ENCODE measurements at places on chromosomes 1 and 21.

GRCh38 chr1:198340139-198340538 lies 183.3 kb downstream of the NEK7 start:
- DNase-seq = no peak

DNA sequence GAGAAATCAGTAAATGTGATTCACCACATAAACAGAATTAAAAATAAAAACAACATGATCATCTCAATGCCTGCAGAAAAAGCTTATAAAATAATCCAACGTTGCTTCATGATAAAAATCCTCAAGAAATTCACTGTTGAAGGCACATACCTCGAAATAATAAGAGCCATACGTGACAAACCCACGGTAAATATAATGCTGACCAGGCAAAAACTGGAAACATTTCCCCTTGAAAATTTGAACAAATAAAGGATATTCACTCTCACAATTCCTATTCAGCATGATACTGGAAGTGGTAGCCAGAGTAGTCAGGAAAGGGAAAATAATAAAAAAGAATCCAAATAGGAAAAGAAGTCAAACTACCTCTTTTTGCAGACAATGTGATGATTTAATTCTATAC lies 148.8 kb downstream of the BRINP3 start:
- no peak for DNase-seq

DNA sequence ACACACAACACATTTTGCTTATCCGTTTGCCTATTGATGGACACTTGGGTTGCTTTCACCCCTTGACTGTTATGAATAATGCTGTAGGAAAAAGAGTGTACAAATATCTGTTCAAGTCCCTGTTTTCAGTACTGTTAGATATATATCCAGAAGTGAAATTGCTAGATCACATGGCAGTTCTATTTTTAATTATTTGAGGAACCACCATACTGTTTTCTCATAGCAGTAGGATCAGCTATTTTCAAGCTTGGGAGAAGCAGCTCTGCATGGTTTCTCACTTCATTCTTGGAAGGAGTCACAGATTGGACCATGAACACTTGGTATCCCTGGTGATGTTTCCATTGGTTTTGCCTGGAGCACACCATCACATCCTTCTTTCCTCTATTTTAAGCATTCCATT lies 114.4 kb upstream of the ZP4 start:
- DNase-seq = no peak

GRCh38 chr1:154499446-154499845 lies 2.6 kb upstream of the TDRD10 start:
- DNase-seq = no peak

GRCh38 chr1:165420655-165421054 lies 24.3 kb downstream of the RXRG start:
- no peak for DNase-seq

- no peak for DNase-seq
Observed at GRCh38 chr1:44568128-44568900, 106.0 kb downstream of the TMEM53 start.

GRCh38 chr1:166221316-166221715 lies 54.5 kb upstream of the FAM78B start:
- DNase-seq = no peak

GRCh38 chr1:94582565-94582964 lies 41.0 kb upstream of the F3 start:
- DNase-seq = no peak

GRCh38 chr21:35282944-35283343 lies 233.8 kb upstream of the RUNX1 start:
- DNase-seq = no peak

DNA sequence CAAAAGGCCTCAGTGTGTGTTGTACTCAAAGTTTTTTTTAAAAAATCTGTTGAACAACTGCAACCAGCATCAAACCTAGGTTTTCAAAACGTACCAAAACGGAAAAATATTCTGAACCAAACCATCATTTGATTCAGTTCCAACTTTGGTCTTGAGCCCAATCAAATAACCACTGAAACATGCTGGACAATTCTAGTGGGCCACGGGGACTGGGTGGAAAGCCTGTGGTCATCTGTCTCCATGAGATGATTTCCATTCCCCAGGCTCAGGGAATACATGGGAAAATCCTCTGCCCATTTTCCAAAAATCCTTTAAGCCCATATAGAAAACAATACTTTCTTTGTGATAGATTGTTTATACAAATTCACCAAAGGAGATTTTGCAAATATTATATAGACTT lies 22.5 kb downstream of the ITPKB start:
- DNase-seq = no peak

DNA sequence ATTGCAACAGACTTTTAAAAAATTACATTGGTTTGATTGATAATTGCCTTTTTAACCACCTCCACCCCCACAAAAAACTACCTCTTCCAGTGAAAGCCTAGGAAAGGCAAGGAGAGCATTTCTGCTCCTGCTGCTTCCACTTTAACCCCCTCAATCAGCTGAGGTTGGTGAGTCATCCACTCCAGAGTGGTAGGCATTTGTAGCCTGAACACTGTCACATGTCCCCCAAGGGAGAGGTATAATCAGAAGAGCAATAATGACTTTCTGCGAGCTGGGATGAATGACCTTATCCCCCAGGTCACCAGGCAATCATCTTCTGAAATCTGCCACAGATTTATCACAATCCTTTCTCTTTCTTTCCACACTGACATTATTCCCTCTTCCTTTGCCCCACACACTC lies 126.6 kb upstream of the CAMK1G start:
- DNase-seq = peak; percentile 14

DNA sequence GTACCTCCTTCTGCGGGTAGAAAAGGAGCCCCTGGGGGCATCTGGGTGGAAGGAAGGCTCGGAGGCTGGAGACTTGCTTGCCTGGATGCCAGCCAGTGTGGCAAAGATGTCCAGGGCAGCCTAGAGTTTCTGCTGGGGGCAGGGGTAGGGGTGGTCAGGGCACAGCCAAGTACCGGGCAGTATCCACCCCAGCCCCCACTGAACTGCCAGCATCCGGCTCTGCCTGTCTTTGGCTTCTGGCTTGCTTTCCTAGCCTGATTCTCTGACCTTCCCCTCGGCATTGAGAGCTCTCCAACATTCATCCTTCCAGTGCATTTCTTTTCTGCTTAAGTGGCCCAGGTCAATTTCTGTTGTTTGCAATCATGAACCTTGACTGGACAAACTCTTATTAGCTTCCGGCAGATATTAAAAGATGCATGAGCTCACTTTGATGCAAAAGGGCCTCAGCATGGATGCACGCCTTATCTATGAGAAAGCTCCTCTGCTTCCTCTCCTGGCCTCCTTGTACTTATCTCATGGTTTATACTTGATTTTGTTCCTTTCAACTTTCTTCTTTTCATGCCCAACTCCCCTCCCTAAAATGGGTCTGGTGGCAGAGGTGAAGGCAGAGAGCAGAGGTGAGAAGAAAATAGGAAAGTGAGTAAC lies 116.9 kb downstream of the HLCS start:
- peak; percentile 41 for DNase-seq

- DNase-seq = no peak
Observed at GRCh38 chr1:42037586-42037985, 115.6 kb upstream of the GUCA2B start.

DNA sequence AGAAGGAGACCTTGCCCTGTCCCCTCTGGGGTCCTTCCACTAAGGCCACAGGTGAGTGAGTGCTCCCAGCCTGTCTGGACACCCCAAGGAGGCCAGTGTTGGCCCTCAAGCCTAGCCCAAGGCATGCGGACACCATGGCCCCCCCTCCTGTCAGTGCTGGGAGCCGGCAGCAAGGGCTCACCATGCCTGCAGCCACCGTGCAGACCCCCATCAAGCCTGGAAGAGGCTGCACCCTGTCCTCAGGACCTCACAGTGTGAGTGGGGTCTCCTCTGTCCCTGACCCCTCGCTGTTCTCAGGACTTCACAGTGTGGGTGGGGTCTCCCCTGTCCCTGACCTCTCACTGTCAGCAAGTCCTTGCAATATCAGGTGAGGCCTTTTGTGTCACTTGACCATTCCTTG lies 33.2 kb upstream of the PRSS38 start:
- DNase-seq = no peak

GRCh38 chr1:234583755-234584419 lies 26.1 kb downstream of the IRF2BP2 start:
- DNase-seq = no peak

- DNase-seq = no peak
Observed at GRCh38 chr1:54463259-54464030, 57.3 kb upstream of the SSBP3 start.

DNA sequence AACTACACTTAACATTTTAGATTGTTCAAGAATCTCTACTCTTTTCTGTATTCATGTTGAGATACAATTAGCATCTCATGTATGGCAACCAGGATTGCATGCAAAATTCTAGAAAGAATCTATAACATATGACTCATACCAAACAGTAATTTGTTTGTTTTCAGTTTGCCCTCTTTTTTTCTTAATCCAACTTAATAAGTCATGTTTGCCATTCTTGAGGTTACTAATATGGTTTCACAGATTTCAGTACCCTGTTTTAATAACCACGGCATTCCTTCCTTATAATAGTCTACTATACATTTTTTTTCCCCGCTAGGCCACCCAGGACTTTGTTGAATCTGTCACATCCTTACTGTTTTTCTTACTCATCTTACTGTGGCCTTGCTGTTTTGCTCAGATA lies 140.8 kb downstream of the FMN2 start:
- no peak for DNase-seq

DNA sequence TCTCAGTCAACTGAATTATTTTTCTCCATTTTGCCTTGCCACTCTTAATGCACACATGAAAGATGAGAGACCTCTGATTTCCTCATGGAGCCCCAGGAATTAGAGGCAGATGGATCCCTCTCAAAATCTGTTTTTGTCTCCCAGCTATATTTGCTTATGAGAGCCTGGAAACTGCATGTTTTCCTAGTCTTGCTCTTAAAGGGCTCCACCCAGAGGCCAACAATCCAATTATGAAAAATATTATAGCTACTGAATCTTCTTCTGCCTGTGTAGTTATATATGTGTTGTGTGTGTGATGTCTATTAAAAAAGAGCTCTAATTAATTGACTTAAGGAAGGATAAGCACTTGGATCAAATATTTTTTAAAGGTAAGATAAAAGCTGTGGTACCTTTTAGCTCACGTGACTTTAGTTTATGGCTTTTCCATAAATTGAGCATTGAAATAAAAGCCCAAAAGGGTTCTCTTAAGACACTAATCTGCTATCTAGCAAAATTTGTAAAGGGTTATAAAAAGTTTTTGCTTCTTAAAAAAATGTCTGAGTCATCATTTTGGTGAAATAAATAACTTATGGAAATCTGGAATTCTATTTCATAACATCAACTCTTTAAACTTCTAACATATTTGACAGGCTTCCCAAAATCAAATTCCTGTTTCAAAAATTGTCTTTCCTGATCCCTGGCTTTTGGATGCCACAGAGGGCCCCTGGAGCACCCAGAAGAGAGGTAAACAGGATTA lies 31.2 kb upstream of the TSPEAR start:
- DNase-seq = peak; percentile 56

- peak; percentile 50 for DNase-seq
Observed at GRCh38 chr1:228735871-228736586, 750 bp downstream of the RHOU start.

DNA sequence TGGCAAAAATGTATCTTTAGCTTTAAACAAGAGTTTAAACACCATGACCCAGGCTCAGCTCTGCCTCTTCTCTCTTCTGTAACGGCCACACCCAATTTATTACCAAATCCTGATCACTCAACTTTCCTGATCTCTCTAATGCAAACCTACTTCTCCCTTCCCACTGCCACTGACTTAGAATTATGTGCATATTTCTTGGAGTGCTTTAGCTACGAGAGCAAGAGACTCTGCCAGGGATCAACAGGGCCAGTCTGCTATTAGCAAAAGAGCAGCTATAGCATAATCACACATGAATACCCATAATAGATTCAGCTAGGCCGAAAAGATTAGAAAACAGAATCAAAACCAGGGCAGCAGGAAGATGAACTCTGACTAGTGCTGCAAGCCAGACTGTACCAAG lies 215.5 kb downstream of the MRPL39 start:
- no peak for DNase-seq

DNA sequence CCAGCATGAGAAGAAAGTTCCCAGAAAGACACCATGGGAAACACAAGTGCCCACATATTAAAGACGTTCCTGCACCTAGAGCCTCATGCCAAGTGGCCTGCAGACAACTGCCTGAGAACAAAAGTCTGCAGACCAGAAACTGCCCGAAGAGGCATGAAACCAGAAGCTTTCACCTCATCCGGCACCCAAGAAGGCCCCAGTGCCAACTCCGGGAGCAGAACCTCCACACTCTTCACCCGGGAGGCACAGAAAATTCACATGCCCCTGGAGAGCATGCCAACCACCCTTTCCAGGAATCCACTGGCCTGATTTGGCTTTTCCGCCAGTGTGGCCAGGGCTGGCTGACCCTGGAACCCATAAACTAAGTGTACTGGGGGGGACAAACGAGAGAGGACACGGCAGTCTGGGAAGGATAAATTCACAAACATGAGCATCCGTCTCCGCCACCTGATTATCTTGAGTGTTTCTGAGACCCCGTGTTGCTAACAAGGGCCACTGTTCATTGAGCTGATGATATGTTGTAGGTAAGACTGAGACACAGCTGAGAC lies 6.8 kb downstream of the TFF2 start:
- DNase-seq = no peak

- DNase-seq = no peak
Observed at GRCh38 chr1:152679459-152679858, 4.4 kb downstream of the LCE2C start.

DNA sequence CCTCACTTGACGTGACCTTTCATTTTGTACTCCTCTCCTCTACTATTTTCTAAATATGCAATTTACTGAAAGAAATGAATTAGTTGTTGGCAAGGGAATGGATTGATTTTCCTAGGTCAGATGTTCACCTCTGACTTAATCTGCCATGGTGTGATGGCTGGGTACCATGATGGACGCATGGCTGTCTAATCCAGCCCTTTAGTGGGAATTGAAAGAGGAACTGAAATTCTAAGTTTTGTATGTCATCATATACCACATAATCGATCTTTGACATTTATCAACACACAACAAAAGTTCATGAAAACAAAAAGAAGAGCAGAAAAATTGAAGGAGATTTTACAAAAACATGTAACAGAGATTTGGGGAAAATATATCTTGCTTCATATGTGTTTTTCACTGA lies 331.3 kb upstream of the SNX7 start:
- no peak for DNase-seq

- DNase-seq = peak; percentile 92
Observed at GRCh38 chr1:174789399-174789798, 210.3 kb upstream of the CACYBP start.

GRCh38 chr1:168467452-168467851 lies 76.3 kb downstream of the XCL2 start:
- no peak for DNase-seq

DNA sequence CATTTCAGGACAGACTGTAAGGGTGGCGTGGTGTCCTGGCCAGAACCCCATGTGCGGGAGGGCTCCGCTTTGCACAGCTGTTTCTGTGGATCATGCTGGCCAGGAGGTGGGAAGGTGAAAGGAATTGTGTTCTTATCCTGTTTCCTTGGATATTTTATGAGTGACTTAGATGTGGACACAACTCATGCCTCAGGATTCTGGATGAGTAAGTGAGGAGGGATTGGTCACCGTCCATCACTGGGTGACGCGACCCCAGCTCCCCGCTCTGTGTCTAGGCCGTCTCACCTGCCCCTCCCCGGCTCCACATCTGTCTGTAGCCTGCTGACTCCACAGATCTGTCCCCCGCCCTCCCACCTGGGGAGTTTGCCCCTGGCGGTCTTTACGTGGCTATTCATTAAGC lies 48.8 kb downstream of the PIK3CD start:
- peak; percentile 50 for DNase-seq

GRCh38 chr1:9889411-9889810 lies 20.7 kb downstream of the CTNNBIP1 start:
- DNase-seq = no peak

Measured in choroid plexus epithelial cell (primary cell).